ENCODE measurements at places on chromosomes 6 and 20.

GRCh38 chr6:55405474-55406235 lies 78.4 kb downstream of the GFRAL start:
- DNase-seq, result no peak

- no peak for DNase-seq
These were observed 61.9 kb downstream of the COL9A1 start for GRCh38 chr6:70241031-70241430.

GRCh38 chr6:79525272-79526100 lies 11.7 kb downstream of the LCA5 start:
- no peak for DNase-seq

DNA sequence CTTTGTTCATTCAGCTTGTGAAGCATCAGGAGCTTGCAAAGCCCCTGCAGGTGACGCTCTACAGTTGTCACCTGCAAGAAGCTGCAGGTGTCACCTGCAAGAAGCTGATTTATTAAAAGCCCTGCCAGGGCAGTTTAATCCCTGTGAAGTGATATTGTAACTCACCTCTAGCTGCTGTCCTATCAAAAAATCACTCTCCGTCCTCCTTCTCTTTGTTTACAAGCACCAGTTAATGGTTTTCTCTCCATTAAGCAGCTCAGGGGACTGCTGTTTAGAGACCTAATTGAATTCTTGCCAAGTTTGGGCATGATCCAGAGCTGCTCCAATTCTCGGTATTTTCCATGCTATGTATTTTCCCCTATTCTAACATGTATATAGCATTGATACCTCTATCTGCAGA lies 345.9 kb downstream of the ARHGAP18 start:
- DNase-seq, result no peak

DNA sequence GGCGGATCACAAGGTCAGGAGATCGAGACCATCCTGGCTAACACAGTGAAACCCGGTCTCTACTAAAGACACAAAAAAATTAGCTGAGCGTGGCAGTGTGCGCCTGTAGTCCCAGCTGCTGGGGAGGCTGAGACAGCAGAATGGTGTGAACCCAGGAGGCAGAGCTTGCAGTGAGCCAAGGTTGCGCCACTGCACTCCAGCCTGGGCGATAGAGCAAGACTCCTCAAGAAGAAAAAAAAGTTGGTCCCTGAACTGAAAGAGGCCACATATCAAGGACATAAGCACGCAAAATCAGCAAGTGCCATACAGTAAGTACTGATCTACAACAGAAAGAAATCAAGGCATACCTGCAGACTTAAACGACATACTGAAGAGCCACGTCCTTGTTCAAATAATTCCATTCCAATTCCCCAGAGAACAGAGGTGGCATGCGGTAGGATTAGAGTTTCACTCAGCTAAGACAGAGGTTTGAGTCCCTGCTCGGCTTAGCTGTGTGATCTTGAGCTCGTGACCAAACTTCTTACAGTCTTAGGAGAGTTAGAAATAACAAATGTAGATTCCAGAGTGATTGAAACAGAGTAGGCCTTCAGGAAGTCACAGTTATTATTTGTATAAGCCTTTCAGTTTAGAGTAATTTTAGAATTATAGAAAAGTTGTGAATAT lies 29.2 kb downstream of the B4GALT5 start:
- DNase-seq, result no peak

DNA sequence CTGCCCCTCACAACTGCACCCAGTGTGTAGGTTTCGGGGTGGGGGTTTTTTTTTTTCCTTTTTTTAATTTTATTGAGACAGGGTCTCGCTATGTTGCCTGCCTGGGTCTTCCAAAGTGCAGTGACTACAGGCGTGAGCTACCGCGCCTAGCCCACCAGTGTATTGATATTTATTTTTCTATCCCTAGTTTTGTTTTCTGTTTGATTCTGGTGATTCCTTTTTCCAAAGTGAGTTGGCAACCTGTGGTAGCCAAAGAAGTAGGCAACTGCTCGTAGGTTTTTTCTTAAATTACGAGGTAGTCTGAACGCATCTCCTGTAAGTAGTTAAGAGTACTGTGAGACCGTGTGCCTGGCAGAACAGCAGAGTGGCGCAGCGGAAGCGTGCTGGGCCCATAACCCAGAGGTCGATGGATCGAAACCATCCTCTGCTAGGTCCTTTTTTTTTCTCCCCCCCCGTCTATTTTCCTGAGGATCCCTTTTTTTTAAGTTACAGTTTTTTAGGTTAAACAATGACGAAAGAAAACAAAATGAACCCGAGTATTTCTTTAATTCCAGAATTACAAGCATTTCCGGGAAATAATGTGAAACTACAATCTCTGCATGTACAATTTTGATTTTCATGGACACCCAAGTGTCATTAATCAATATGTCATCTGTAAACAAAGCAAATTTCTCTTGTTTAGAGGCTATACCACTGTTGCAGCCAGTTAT lies 78.7 kb upstream of the BTN3A2 start:
- DNase-seq, result peak; percentile 62

DNA sequence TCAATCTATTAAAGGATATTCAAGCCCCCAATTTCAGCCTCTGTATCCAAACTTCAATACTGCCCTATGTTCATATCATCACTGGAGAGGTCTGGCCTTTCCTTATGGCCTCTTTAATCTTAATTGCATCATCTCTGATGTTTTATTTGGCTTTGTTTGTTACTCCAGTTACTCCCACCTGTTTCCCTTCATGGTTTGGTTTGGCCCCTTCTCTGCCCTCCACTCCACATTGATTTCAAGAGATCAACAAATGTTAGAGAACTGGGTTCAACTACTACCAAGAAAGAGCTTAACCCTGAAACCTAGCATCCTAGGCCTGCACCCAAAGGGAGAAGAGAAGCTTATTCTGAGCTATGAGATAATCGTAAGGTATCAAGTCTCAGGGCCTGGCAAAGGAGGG lies 221.6 kb downstream of the LAMA2 start:
- no peak for DNase-seq

GRCh38 chr20:24780674-24781417 lies 168.2 kb upstream of the CST7 start:
- DNase-seq, result no peak

- DNase-seq, result no peak
These were observed 163.6 kb downstream of the JARID2 start for GRCh38 chr6:15409301-15410125.

GRCh38 chr6:159615918-159616317 lies 77.1 kb downstream of the SOD2 start:
- no peak for DNase-seq

DNA sequence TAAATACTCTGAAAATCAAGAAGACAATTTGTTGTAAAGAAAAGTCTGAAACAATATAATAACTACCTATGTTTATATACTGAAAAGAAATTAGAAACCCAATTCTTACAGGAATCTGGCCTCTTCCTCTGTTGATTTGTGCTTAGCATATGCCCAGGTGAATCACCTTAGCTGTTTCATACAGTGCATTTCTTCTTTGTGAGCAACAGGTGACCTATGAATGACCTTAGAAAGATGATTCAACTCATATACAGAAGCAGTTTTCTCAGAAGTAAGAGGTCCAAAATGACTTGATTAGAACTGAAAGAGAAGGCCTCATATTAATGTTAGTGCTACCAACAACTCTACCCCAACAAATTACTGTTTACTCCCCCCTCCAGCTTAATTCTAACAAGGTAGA lies 419.5 kb upstream of the ID4 start:
- DNase-seq, result no peak

DNA sequence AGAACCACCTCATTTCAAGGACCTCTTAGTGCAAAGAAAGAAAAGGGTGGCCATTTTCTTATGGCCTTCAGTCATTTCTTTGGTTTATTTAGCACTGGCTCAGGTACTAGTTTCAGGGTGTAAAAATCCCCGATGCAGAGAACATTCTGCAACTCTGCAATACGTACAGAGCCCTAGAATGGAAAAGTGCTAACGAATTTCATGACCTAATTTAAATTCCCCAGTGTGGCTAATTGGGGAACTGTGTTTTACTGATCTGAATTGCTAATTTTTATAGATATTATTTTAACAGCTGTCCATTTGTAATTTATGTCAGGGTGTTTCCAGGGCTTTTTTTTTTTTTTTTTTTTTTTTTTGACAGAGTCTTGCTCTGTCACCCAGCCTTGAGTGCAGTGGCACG lies 160.7 kb downstream of the UST start:
- DNase-seq, result no peak

- peak; percentile 58 for DNase-seq
These were observed 136.6 kb downstream of the COL9A1 start for GRCh38 chr6:70166088-70166958.

DNA sequence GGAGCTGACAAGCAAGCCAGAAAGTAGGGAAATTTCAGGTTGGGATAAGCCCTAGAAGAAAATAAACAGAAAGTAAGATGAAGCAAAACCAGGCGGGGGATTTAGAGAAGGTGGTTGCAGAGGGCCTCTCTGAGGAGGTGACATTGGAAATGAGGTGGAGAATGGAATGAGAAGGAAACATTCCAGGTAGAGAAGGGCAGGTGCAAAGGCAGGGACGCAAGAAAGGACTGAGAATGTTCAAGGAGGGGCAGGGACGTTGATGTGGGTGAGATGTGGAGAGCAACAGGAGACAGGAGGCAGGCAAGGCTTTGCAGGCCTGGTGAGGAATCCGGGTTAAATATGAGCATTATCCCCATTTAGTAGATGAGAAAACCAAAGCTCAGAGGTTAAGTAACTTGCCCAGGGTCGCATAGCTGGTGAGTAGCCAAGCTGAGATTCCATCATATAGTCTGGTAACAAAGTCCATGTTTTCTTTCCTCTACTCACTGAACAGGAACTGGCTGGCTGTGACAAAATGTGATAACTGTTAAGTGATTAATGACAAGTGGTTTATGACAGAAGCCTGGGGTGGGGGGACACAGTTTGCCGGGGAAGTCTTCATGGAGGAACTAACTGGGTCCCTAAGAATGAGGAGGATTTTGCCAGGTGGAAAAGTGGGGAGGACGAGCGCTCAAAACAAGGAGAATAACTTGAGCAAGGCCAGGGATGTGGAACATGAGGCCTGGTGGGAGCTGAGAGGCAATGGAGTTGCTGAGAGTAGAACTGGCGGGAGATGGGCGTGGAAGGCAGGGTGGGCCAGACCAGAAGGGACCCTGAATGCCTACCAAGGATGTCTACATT lies 32.6 kb downstream of the MRPL14 start:
- no peak for DNase-seq

GRCh38 chr6:110529907-110530306 lies 53.5 kb upstream of the SLC22A16 start:
- no peak for DNase-seq

DNA sequence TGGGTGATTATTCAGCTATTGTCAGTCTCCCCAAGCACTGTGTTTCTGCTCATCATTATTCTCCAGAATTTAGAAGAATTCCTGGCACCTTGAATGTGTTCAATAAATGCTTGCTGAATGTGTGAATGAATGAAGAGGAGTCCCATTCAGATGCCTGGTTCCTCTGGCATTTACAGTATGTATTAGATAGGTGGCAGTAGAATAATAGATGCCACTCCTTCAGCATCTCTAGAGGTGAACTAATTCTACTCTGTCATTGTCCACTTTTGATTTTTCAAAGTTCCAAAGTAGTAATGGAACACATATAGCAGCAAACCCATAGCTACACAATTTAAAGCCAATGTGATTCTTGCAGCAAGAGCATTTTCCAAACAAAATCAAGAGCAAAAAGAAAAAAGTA lies 118.9 kb upstream of the CEP162 start:
- no peak for DNase-seq

- DNase-seq, result no peak
These were observed 58.8 kb upstream of the EXOC2 start for GRCh38 chr6:751765-752164.

GRCh38 chr20:53940360-53940702 lies 130.1 kb downstream of the BCAS1 start:
- DNase-seq, result no peak

DNA sequence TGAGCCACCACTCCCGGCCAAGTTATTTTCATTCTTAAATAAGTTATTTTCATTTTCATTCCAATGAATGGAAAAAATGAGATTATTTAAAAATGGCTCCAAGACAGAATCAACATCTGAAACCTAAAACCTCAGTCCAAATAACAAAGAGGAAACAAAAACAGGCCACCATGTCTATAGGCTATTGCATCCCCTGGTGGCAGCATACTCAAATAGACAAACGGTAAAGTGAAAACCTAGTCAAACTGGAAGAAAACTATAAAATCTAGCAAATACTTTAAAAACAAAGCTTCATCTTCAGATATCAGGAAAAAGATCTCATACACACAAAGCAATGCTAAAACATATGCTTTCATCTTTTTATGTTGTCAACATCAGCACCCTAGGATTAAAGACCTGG lies 20.9 kb downstream of the IL17A start:
- no peak for DNase-seq

DNA sequence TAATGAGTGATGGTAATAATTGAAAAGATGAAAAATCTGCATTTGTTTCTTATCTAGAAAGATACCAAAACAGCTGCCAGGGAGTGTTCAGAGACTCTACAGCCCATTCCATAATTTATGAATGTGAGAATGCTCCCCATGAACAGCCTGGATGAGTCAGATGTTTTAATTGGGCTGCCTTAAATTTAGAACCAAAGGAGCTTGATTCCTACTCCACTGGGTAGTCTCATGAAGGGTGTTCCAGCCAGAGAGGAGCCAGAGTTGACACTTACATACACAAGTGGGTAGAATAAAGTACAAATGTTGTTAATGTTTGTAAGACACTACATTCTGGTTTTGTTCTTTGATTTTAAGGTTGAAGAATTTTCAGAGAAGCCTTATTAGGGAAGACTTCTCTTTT lies 158.7 kb upstream of the PRND start:
- DNase-seq, result no peak

DNA sequence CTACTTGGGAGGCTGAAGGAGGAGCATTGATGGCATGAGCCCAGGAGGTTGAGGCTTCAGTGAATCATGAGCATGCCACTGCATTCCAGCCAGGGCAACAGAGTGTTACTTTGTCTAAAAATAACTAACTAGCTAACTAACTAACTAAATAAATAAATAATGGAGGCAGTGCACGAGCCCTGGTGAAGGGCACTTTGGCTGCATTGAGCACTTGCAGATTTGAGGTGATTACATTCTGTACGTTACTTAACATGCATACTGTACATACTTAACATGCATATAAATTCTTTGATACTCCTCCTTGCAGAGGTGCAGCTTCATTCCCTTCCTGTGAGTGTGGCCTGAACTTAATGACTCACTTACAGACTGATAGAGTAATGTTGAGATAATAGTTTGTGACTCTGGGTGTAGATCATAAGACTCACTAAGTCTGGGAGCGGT lies 10.7 kb downstream of the HLA-A start:
- no peak for DNase-seq

DNA sequence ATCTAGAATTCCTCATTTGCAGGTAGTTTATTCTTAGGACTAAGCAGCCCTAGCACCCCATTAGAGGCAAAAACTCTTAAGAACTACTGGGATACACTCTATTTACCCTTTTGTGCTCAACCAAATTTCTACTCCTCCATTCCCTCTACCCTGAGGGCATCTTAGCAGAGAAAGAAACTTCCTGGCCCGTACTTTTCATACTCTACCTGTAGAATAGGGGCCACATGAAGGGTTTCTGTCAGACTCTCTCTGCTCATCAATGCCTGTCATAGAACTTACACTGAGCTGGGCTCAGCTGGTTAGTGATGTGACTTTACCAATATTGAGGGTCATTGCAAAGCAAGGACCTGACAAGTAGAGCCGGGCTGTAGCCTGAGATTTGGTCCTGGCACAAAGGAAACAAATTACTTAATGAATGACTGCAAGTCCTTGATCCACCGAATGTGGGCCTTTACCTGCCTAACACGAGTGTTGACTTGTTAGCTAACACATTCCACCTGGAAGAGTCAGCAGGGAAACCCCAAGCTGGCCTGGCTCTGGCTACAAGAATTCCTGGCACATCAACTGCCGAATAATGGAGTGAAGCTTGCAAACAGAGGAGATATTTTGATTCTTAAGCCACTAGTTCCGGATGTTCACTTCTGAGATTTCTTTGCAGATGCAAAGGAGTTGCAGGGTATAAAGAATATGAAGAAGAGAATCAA lies 280.5 kb upstream of the JAG1 start:
- DNase-seq, result no peak
